ENCODE measurements at places on chromosomes 5 and 9.
A peak's percentile ranks its signal among the peaks of the same experiment; 100 is the strongest.

GRCh38 chr9:127608104-127608966 is 3.7 kb upstream of the STXBP1 start:
- peak; percentile 97 for DNase-seq

DNA sequence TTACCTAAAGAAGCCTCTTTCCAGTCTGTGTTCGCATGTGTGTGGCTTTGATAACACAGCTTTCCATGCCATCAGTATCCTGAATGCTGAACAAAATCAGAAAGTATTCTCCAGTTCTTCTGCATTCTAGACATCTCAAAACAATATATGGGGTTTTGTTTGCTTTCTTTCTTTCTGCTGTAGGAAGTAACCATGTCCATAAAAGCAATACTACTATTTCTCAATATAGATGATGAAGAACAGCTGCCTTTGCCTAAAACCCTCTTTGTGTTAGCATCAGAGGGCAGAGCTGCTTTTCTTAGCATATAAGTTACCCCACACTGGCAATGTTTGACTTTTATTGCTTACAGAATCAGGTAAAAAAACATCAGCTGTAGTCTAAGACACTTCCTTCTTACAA is 963.6 kb downstream of the CDH12 start:
- no peak for DNase-seq

DNA sequence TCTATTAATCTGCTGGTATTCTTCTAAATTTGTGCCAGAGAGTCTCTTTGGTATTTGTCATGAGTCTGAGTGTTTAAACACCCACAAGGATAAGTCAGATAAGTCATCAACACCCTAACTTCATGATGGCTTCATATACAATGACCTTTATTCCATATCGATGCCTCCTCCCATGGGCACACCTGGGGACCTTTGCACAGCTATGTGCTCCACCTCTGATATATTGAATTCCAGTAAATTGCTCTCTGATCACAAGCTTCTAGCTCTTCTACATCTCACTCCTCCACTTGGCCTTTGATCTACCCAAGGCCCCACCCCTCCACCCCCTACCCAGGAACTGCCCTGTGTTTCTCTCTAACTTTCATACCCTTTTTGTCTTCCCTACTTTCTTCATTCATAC is 102.7 kb upstream of the MIER3 start:
- no peak for DNase-seq

DNA sequence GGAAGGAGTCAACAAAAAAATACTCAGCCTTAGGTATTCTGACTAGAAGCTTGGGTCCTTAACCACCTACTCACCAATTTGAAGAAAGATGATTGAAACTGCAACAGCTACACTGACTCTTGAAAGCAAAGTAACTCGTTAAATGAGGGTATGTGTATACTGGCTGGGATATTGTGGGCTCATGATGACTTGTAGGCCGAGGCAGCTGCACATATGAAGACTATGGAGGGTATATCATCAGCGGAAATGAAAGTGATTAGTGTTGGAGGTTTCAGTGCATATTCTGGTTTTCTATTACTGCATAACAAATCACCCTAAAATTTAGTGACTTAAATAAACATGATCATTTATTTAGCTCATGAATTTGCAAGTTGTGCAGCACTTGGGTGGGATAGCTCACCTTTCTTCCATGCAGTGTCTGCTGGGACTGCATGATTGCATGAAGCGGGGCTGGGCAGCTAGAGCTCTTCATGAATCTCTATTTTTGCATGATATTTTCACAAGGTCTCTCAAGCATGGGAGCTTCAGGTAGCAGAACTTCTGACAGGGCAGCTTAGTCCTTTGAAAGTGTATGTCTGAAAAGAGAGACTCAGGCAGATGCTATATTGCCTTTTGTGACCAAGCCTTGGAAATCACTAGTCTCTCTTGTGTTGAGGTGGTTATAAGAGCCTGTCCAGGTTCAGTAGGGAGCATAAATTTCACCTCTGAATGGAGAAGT is 96.1 kb upstream of the CDKN2B start:
- DNase-seq, result no peak

DNA sequence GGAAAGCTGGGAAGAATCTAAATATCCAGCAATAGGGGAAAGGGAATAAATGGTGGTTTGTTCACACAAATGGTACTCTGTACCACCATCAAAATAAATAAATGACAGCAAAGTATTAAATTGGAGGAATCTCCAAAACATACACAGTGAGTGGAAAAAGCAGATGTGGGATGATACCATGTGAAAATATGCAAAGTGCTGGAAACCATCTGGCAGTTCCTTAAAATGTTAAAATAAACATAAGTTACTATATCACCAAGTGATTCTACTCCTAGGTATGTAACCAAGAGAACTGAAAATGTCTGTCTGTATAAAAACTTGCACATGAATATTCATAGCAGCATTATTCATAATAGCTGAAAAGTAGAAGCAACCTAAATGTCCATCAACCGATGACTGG is 41.9 kb upstream of the TEX48 start:
- no peak for DNase-seq

- no peak for DNase-seq
Measured at GRCh38 chr9:135939351-135940265, 21.6 kb downstream of the UBAC1 start.

- peak; percentile 51 for DNase-seq
Measured at GRCh38 chr9:764105-764524, 77.4 kb upstream of the DMRT1 start.

DNA sequence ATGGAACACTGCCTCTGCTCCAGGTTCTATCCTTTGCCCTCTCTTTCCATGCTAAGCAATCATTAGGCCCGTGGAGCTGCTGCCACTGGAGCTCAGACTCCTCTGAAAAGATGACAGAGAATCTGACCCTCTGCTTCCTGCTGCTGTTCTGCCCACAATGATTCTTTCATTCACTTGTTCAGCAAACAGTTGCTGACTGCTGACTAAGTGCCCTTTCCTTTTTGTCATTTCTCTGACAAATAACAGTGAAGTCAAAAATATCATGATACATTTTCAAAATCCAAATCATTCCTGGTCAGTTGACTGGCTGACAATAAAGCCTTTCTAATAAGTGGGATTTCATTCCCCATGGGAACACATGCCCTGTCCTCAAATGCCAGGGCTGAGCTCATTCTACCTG is 110.1 kb downstream of the SIL1 start:
- DNase-seq, result no peak

DNA sequence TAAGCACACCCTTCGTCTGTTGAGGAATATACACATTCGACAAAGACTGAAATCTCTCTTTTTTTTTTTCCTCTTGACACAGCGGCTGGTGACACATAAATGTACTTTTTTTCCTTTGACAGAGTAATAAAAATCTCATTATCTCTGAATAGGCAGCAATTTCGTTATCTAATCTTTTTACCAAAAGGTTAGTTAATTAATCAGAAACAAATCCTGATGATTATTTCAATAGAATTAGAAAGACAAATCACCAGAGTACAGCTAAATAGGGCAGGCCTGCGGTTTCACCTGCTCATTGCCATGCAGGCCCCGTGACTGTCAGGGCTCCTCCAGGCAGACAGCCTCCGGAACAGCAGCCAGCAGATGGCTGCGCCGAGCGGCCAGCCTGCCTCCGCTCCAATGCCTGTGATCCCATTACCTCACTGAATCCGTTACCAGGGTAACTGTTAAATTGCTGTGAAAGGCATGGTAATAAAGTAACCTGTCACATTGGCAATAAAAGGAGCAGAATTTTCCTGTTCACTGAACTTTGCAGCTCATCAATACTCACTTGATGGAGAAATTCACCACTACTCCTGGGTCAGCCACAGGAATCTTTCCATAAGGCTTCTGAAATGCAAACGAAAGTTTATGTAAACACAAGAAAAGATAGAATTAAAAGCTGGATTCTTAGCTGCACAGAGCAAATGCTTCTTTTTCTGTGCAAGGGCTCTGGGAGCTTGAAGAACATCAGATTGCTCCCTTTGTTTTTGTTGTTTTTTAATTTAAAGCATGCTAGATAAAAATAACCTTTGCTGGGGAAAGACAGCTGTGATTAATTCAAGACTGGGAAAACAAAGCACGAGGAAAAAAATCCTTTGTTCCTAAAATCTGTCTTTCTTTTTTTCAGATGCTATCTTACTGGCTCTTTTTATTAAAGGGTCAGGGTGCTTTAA is 666.4 kb upstream of the ZNF608 start:
- peak; percentile 56 for DNase-seq

DNA sequence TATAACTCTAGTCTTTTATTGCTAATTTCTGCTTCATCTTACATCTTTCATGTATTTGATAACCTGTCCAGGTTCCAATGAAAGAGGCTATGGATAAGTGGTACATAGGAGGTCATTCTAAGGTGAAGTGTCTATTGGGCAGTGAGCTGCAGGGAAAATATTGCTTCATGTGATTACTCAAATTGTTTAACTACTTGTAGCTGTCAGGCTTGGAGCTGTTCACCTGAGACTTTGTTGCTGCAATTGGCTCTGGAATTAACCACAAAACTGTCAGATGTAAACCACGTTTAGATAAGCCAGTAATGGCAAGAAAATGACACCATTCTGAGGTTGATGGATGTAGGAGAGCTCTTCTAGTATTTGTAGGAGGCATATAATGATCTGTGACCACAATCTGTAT is 26.0 kb downstream of the ADAMTSL1 start:
- peak; percentile 61 for DNase-seq

GRCh38 chr9:2723376-2724065 is 6.2 kb downstream of the KCNV2 start:
- peak; percentile 33 for DNase-seq

DNA sequence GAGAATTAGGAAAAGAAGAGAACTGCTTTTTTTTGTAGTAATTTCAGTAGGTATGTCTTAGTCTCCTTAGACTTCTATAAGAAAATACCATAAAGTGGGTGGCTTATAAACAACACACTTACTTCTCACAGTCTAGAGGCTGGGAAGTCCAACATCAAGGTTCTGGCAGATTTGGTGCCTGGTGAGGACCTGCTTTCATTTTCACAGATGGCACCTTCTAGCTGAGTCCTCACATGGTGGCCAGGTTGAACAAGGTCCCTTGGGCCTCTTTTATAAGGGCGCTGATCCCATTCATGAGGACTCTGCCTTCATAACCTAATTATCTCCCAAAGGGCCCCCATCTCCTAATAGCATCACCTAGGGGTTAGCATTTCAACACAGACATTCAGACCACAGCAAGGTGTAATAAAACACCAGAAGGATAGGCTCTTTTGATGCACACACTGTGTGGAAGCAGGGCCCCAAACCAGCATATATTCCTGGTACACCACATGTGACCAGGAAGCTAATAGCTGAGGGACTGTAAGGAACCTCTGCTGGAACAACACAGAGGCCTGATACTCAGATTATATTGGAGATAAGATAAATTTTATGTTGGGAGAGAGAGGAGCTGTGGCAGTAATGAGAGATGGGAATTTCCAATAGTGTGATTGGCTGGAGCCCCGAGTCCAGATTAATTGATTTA is 384.9 kb downstream of the RAB3C start:
- DNase-seq, result no peak

- DNase-seq, result no peak
Measured at GRCh38 chr9:85433046-85433445, 308.7 kb downstream of the AGTPBP1 start.

DNA sequence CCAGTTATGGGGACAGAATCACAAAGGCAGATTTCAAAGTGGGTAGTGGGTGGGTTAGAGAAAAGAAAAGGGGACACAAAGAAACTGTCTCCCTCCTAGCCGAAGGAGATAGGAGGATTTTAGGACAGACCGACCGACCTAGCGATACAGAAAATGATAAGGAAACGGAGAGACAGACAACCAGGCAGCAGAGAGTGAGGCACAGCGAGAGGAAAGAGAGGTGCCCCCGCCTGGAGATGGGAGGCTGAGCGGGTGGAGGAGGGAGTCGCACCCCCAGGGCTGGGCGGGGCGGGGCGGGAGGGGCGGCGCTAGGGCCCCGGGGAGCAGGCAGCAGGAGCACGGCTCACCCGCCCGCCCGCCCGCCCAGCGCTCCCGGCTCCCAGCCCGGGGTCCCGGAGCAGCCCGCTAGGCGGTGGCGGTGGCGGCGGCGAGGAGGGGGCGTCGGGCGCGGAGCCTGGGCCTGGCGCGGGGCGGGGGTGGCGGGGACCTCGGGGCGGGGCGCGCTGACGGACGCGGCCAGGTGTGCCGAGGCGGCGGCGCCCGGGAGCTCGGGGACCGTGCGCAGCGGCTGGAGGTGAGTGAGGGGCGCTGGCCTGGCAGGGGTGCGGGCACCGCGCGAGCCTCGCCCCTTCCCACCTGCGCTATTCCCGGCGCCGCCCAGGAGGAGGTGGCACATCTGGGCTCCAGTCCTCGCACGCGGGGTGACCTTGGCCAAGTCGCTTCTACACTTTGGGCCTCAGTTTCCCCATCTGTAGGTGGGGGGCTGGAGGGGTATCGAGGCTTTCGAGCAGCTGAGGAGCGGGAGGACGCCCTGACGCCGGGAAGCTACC is 15.9 kb upstream of the SYNPO start:
- DNase-seq, result peak; percentile 28

DNA sequence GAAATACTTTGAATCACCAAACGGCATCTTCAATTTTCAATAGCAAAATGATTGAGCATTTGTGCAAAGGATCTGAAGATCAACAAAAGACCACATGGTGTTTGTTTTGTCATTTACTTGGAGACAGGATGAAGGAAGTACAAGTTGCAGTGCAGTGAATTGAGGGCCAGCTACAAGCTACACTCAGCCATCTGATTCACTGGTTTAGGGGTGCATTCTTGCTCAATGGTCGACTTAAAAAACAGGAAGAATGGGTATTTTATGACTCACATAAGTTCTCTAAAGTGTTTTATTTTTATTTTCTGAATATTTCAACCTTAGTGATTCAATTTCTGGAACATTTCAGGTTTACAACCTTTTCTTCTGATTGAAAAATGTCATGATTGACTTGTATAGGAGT is 412.1 kb upstream of the ADAMTSL1 start:
- no peak for DNase-seq

DNA sequence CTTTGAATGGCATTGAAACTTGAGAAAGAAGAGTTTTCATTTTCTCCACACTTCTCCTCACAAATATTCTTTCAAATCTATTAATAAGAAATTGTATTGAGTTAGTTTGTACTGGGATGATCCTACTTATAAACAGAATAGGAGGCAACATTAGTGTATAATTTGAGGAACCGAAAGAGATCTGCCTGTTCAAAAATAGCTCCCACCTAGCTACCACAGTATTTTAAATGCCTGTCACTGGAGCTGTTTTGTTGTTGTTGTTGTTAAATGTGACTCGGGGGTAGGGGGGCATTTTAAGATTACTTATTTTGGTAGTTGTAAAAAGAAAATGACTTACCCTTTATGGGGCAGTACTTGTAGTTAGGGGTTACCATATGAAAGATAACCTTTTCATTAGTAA is 20.1 kb upstream of the HAPLN1 start:
- DNase-seq, result no peak

GRCh38 chr9:119224431-119224830 is 144.8 kb downstream of the BRINP1 start:
- no peak for DNase-seq

- peak; percentile 84 for DNase-seq
Measured at GRCh38 chr5:157761690-157762621, 18.4 kb downstream of the LSM11 start.

DNA sequence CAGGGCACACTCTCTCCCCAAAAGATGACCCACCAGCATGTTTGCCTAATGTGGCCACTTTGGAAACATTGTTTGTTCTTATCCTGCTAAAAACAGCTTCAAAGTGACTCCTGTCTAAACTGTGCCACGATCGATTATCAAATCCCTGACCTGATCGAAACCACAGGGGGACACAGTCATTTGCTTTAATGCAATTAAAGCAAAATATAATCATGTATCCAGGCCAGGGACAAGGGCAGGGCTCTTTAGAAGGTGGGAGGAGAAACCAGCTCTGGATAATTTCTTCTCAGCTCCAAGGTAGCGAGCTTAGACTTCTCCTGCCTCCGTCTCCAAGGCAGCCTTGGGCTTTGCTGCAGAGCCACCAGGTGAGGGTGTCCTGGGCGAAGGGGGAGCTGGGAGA is 95.0 kb upstream of the HAND1 start:
- DNase-seq, result no peak

All from NCI-H1417 (cell line).